ENCODE measurements at places on chromosomes 6 and 20.

GRCh38 chr6:13978787-13979186 is 54.0 kb downstream of the RNF182 start:
- no peak for DNase-seq

- no peak for DNase-seq
Observed at GRCh38 chr20:13180986-13181889, 39.8 kb upstream of the ISM1 start.

- no peak for DNase-seq
Observed at GRCh38 chr6:105191351-105191750, 11.5 kb upstream of the POPDC3 start.

GRCh38 chr20:19935842-19936241 is 81.3 kb upstream of the NAA20 start:
- no peak for DNase-seq

DNA sequence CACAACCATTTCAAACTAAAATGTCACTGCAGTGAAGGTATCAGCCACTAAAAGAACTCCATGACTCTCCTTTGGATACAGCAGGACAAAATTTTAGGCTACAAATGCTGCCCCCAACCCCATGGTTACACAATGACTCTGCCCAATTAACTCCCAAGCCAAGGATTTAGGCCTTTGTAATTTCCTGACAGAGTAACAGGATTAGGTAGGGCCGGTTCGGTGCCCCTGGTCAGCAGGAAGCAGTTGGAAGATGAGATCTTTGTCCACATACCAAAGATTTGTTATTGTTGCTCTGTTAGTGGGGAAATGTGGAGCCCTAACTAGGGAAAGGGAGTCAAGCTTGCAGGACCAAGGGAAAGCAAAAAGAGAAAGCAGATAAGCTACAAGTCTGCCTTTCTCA is 26.7 kb upstream of the RIPK1 start:
- no peak for DNase-seq

GRCh38 chr20:23632711-23633573 is 4.8 kb downstream of the CST3 start:
- DNase-seq = no peak

DNA sequence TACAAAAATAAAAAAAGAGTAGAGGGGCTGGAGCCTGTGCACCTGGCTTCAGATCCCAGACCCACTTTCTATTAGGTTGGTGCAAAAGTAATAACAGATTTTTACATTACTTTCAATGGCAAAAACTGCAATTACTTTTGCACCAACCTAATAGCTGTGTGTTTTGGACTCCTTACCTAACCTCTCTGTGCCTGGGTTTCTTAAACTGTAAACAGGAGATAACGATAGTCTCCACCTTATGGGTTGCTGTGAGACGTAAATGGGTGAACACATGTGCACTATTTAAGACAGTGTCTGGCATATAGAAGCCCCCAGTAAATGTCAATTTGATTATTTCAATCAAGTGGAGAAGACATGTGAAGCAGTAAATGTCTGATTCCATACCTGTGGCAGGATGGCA is 89.7 kb downstream of the TFAP2C start:
- DNase-seq = no peak

DNA sequence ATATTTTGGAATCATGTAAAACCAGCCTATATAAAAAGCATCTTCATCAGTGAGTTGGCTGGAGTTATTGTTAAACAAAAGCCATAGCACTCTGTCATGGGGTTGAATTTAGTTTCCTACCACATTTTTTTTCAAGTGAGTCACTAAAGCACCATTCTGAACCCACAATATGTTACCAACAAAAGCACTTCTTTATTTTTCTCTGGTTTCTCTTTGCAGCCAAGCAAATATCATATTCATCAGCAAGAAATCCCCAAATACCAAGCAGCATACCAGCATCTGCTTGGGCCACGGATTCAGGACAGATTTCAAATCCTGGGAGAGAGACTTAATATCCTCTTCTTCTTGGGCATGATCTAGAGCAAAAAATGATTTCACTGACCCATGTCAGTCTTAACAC is 441.4 kb downstream of the BCKDHB start:
- peak; percentile 26 for DNase-seq
